ENCODE measurements at places on chromosomes 7 and 10.
A peak's percentile ranks its signal among the peaks of the same experiment; 100 is the strongest.

DNA sequence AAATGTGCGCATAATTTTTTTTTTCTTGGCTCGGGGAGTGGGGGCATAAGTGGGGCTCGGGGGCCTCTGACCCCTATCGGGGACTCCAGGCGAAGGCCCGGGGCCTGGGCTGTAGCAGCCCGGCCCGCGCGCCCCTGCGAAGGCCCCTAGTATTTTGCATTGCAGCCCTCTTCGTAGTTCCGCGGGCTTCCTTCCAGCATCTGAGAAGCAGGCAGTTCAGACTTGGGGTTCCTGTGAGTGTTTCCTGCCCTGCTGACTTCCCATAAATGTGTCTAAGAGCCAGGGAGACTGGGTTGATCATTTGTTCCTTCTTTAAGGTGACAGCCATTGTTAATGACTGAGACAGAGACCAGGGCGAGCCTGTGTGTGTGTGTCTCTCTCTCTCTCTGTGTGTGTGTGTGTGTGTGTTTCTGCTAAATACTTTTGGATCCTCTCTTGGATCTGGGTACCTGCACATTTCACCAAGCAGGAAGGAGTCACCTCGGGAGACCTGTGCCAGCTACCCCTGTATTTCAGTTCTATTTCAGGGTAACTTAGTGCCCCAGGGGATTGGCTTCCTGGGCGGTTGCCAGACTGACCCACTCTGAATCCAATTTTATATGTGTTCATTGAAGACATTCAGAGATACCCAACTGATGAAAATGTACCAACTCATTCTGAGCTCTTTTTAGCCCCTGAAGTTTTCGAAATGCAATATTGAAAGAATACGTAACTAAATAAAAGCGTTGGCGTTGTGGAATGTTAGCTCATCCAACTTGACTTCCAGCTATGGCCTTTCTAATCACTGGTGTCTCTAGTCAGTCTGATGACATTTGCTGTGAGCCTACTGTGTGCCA, 805 bp downstream of the MSRB2 start:
- peak; percentile 66 for DNase-seq

DNA sequence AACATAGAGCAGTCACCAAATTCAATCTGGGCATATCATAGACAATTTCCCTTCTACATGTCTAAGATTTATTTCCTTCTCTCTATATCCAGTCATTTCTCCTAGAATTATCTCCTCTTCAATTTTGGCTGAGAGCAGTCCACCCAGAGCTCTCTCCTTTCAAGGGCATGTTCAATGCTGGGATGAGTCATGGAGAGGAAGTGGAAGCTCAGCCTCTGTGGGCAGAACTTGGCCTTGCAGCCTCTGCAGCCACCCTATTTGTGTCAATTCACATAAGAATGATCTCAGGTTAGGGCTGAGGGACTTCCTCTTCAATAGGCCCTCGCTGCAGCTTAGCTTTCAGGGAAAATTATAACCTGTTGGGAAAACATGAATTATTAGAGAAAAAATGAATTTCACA, 560.8 kb downstream of the POM121L12 start:
- no peak for DNase-seq

DNA sequence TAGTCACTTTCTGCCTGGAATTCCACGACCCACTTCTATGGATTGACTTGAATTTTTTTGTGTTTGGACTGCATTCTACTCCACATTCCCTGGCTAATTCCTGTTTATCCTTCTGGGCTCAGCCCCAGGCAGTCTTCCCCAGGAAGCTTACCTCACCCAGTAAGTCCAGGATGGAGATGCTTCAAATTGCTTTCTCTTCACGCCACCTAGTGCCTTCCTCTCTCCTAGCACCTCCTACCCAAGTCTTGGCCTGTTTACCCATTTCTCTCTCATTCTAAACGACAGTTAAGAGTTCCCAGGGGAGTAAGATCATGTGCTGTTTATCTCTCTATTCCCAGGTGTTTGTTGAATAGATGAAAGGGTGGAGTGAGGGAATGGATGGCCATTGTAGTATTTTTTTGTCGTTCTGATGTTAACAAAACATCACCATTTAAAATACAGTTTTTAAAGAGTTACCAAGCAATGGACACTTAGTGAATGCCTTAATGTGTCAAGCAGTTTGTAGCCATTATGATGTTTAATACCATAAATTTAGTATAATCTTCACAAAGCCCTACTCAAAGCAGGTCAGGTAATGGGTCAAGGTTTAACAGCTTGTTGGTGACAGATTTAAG, 45.5 kb upstream of the TARP start:
- no peak for DNase-seq

DNA sequence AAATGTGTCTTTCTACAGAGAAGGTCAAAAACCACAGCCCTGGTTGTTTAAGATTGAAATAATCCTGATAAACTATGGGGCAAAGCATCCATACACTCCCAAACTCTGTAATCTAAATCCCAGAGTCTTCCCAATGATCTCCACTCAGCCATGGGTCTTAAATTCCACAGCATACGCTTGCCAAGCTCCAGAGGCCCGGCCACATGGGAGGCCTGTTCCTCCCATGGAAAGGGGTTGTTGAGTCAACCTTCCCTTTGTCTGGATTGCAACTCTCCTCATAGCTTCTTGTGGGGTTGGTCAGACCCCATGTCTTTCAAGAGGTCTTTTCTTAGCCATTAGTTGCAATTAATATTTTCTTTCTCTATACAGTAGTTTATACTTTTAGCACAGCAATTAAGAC, 718 bp upstream of the STEAP4 start:
- DNase-seq = no peak

GRCh38 chr7:116686812-116687419, 14.9 kb downstream of the MET start:
- no peak for DNase-seq

DNA sequence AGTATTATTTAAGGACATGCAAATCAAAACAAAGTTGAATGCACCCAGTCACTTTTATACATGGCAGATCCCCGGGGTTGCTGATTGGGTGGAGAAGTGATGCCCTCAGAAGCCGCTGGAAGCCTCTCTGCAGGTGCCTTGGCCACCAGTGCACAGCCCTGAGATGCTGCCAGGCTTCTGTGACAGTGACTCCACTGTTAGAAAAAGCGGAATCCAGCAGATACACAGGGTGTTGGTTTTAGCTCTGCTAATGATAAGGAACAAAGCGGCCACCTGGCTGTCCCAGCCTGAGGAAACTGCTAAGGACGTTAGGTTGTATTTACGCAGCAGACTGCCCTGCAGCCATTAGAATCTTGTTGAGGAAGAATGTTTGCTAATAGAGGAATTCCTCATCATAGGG, 47.5 kb downstream of the JAKMIP3 start:
- no peak for DNase-seq

DNA sequence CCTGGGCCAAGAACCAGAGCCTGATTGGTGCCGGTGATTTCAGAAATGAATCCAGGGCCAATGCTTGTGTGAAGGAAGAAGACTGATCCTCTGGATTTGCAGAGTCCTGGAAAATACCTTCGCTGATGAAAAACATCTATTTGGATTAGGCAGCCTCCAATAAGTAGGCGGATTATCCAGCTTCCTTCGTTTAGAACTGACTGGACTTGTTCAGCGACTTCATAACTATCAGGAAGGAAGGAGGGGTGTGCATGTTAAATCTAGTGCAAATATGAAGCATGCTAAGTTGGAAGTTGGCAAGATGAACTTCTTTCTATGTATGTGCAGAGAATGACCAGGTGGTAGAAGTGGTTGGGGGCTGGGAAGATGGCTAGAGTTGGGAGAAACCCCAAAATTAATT, 41.0 kb downstream of the NKX2-3 start:
- DNase-seq = no peak

DNA sequence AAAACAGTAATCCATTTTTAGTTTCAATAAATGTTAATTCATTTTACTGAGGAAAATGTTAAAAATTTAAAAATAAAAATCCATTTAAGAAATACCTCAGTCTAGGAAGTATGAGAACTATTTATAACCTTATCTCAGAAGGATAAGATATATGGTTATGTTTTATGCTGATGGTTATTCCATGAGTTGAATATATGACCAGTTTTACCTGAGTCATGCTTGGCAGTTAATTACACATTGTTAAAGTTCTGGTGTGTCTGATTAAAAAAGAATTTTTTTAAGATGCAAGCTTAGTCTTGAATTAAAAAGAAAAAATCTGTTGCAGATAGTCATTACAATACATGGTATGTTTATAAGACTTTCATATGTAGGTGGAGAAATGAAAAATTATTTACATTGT, 191.7 kb downstream of the ARL4A start:
- DNase-seq = no peak

DNA sequence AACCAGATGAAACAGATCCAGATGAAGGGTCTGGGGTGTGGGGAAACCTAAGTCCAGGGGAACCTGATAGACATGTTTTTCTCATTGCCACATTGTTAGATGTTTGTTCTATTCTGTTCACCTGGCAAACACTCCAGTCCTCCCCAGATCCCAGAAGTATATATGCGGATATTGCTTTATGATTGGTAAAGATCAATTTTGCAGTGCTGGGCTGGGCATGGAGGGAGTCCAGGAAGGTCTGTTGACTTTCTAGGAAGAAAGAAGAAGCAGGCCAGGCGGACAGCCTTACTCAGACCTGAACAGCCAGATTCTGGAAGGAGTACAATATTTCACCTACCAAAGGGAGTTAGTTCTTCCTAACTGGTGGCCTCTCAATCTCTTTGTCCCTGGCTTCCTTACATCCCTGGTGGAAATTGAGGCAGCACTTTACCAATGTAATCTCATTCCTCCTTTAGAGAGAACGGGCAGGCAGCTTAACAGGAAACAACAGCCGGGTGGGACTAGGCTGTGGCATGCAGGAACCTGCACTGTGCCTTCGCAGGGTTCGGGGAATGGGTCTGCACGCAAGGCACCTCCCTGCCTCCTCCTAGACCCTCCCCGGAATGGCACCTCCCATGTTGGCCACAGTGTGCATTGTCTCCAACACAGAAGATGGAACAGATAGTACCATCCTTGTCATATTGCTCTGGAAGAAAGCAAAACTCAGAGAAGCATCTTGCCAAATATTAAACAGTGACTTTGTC, 930 bp downstream of the GIMAP6 start:
- DNase-seq = no peak

DNA sequence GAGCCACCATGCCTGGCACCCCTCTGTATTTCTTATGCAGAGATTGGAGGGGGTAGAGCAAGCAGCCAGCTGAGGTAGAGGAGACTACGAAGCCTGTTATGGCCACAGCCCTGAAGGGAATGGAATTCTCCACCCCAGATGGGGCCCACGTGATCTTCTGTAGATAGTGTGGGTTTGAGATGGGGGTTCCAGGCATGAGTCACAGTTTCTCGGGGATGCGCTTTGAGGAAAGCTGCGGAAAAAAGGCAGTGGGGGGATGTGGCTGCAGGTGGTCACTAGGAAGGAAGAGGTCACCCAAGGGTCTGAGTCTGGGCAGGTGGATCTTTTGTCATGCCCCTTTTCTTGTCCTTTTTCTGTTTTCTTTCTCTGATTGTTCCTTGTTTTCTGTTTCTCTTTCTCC, 11.5 kb downstream of the FAM131B start:
- no peak for DNase-seq

DNA sequence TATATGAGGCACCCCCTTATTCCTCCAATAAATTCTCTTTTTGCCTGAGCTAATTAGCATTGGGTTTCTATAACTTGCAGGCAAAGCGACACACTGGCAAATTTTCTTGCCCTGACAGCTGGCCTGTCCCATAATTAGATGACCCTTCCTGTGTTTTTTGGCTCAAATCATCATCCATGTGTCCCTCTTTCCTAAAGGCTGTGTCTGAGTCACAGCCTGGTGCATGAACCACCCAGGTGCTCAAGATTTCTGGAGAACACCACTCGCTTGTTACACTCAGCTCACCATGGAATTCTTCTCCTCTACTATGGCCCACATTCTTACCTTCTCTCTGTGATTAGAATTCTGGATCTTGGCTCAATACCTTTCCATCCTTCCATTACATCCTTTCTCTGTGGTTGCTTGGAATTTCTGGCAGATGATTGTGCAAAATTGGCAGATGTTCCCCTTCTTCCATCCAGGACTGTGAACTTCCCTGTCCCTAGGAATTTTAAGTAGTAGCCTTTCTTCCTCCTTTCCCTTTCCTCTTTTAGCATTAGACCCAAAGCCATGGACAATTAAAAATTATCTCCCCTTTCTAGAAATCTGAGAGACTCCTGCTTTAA, 116.0 kb upstream of the ANKRD1 start:
- no peak for DNase-seq

DNA sequence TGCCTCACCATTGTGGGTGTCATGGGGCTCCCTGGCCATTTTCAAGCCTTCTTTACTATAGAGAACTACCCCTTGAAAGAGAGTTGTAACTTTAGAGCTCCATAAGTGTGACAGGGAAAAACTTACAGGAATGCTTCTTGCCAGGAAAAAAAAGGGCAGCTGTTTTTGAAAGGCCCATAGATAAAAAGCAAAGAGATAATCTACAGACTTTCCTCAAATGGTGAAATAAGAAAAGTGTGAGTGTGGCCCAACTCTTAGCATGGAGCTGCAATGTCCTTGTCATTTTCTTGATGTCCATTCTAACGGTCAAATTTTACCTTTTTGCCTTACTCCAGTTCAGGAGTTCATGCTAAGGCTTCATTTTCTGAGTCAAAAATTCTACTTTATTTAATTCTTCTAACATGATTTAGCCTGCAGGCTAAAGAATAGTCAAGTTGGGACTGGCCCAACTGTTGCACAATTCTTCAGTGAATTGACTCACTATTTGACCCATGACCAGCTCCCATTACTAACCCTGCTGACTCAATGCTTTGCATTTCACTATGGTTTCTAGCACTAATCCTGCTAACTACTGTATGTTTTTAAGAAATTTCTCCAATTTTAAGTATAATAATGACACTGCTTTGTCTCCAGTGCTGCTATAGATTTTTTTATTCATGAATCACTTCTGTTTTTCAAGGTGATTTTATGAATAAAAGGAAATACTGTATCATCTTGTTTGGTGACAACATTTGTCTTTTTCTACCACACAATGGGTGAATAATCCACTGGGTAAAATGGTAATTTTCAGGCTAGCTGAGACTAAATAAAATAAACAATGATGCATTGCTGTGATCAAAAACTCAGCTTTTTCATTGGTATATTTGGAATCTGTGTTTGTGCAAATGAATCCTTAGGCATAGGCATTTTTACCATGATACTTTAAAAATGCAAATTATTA, 41.4 kb upstream of the SGCE start:
- no peak for DNase-seq

GRCh38 chr10:130470286-130470685, 334.1 kb downstream of the GLRX3 start:
- DNase-seq = no peak

- no peak for DNase-seq
Measured at GRCh38 chr7:158477866-158478265, 109.8 kb downstream of the PTPRN2 start.

GRCh38 chr7:18494821-18495408, 634 bp upstream of the HDAC9 start:
- no peak for DNase-seq

- DNase-seq = no peak
Measured at GRCh38 chr7:72710983-72711382, 117.0 kb downstream of the TYW1B start.
